ENCODE measurements at places on chromosomes 1 and 21.
A peak's percentile ranks its signal among the peaks of the same experiment; 100 is the strongest.

DNA sequence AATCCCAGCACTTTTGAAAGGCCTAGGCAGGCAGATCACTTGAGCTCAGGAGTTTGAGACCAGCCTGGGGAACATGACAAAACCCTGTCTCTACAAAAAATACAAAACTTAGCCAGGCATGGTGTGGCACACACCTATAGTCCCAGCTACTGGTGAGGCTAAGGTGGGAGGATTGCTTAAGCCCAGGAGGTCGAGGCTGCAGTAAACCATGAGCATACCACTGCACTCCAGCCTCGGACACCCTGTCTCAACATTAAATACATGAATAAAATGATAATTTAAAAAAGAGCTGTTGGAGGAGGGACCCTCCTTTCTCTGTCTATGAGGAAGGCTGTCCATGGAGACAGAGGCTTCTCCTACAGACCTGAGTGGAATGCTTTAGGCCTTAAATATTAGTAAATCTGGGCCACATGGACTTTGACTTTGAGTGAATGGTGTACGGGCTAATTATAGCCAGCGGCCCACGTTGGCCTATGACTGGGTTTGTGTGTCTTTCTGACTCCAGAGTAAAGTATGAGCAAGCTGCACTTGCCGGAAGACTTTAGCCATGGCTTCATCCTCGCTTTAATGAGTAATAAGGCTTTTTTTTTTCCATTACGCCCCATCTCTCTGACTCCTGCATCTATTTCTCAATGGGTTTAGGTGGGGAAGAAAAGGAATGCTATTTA lies 21.3 kb downstream of the RAB3B start:
- DNase-seq, result no peak

GRCh38 chr1:154151311-154151710 lies 3.6 kb downstream of the NUP210L start:
- no peak for DNase-seq

DNA sequence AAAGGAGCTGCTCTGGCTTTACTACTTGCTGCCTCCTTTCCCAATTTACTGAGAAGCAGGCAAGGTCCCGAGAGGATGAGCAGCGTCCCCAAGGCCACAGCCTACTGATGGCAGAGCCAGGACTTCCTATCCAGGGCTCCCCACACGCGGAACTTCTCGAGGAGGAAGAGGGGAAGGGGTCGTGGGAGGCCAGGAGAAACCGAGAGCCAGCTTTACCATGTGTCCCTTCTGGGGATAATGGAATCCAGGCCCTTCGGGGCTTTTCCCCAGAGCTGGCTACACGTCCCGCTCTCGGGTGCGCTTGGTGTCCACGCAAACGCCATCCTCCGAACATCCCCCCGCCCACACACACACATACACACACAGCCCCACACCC lies 4.3 kb upstream of the CCN1 start:
- no peak for DNase-seq

DNA sequence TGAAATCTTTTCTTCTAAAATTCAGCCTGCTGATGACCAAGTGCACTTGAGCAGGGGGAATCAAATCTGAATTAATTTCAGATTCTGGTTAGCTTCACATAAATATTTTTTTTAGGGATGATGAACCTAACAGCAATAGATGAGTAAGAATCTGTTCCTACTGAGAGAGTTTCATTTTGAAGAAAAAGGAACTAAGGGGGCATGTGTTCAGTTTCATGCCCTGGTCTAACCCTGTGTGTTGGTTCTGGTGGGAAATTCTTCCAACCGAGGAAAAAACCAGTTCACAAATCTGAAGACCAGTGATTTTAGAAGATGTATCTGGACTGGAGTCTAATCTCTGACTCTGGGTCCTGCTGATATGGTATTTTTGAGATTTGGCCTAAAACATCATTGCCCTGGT lies 13.7 kb downstream of the SELL start:
- no peak for DNase-seq

DNA sequence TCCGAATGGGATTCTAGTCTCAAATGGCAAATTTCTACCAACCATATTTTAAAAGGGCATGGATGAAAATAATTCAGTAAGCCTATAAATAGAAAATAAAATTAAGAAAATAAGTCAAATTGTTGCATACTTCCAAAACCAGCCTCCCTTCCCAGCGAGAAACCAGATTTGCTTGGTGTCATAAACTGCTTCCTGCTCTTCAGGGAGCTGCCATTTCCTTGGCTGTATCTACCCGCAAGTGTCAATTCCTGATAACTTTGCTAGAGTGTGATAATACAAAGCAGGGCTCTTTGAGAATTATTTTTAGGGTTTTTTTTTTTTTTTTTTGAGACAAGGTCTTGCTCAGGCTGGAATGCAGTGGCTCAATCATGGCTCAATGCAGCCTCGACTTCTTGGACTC lies 62.3 kb downstream of the S1PR1 start:
- no peak for DNase-seq

- no peak for DNase-seq
These were observed 37.8 kb upstream of the CTTNBP2NL start for GRCh38 chr1:112358061-112358770.

DNA sequence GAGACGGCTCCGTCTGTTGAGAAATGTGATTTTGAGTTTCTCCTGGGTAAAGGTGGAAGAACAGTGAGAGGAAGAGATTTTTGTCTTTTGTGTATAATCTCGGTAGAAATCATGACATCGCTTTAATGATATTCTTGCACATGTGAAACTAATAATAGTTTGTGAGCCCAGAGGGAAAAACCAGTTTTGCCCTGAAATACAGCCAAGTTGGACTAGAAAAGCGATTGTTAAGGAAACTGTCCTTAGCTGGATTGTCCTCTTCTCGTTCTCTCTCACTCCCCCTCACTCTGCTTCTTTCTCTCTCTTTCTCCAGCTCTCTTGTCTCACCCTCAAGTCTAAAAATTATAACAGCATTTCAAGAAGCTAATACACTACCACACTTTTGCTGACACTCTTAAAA lies 17.1 kb downstream of the KCNJ6 start:
- DNase-seq, result no peak

- no peak for DNase-seq
These were observed 10.6 kb upstream of the C1orf162 start for GRCh38 chr1:111463029-111463683.

DNA sequence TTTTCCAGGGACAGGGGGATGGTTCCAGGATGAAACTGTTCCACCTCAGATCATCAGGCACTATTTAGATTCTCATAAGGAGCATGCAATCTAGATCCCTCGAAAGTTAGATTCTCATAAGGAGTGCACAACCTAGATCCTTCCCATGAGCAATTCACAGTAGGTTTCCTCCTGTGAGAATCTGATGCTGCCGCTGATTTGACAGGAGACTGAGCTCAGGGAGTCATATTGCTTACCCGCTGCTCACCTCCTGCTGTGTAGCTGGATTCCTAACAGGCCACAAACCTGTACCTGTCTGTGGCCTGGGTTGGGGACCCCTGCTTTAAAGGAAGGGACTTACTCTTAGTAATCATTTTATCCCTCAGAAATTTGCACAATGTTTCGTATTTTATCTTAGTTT lies 9.3 kb downstream of the CTH start:
- no peak for DNase-seq

DNA sequence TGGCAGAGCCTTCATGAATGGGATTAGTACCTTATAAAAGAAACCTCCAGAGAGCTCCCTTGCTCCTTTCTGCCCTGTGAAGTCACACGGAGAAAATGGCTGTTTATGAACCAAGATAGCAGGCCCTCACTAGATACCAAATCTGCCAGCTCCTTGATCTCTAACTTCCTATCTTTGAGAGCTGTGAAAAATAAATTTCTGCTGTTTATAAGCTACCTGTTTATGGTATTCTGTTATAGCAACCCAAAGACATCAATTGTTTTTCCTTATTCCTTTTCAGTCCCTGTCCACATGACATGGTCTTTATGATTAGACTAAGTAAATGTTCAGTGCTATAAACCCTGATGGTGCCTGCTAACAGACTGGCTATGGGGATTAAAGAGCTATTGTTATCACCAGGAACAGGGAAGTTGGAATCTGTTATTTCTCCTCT lies 9.7 kb upstream of the STIL start:
- no peak for DNase-seq

DNA sequence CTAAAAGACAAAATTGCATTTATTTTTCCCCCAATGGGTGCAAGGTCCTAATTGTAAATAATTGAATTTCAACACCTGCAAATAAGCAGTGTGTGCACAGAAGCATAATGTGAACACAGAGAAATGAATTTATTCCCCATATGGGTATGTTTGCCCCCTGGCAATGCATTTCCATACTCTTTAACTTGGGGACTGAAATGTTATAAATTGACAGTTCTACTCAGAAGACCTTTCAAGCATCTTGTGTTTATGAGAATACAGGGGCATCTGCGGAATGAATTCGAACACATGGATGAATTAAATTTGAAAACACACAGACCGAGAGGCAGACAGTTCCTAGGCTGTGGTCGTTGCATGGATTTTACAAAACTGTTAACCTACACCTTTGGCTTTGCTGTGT lies 3.5 kb downstream of the PBX1 start:
- DNase-seq, result no peak

GRCh38 chr1:109901524-109902145 lies 9.0 kb upstream of the CSF1 start:
- no peak for DNase-seq

- no peak for DNase-seq
These were observed 80.9 kb upstream of the ESRRG start for GRCh38 chr1:216804111-216804510.

DNA sequence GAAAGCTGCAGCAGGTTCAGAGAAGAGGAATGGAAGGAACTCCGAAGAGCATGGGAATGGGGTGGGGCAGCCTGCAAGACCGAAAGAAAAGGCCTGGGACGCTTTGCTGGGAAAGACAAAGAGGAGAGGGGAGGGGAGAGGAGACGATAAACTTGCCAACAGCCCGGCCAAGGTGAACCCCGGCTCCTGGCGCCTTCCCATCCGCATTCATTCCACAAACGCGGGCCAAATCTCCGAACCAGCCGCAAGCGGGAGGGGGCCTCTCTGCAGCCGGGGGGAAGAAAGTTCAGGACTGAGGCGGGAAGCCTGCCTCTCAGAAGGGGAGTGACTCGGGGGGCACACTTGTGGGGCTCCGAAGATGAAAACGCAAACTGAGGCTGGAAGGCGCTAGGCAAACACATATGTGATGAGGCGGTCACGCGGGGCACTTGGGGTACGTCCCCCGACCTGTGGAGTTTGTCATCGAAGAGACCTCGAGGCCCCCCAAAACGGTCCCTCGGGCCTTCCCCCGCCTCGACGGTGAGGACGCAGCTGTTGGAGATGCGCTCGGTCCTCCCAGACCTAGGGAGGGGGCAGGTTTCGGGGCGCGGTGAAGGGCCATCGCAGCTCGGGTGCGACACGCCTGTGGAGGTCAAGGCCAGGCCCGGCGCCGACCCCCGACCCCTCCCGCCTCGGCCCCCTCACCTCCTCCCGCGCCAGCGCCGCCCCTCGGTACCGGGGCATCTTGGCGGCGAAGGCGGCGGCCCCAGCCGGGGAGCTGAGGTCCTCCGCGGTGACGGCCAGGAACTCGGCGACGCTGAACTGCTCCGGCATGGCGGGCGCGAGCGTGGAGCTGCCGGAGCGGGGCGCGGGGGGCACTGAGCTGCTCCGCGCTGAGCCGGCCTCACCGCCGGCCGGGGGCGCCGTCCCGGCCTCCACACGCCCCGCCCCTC lies at the start of gene ASAP3:
TSS of gene ASAP3 (minus strand) at position 859 of the 932 bp plus-strand sequence. CDS start at position 813, 46 bp downstream.
- DNase-seq, result peak; percentile 16

DNA sequence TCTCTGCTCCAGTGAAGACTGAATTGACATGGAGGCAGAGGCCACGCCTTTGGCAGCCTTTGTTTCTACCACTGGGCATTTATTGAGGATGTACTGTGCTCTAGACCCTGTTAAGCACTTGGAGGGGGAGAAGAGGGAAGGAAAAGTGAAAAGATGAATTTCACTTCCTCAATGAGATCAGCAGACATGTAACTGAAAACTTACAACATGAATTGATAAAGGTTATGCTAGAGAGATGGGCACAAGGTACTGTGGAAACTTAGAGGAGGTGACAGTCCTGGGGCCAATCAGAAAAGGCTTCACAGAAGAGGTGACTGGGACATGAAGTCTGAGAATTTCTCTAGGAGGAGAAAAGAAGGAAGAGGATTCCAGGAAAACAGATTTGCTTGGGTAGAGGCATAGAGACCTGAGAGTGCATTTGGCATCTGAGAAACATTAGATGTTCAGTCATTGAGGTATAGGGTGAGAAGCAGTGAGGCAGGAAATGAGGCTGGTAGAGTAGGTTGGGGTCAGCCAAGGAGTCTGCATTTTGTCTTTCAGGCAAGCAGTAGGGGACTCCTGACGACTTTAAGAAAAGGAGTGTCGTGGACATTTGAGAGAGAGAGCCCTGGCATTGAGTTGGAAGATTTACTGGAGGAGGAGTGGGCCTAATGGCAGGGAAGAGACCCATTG lies 113.0 kb downstream of the SYT2 start:
- DNase-seq, result no peak

- DNase-seq, result peak; percentile 65
These were observed 64.1 kb downstream of the USP24 start for GRCh38 chr1:55150880-55151588.

DNA sequence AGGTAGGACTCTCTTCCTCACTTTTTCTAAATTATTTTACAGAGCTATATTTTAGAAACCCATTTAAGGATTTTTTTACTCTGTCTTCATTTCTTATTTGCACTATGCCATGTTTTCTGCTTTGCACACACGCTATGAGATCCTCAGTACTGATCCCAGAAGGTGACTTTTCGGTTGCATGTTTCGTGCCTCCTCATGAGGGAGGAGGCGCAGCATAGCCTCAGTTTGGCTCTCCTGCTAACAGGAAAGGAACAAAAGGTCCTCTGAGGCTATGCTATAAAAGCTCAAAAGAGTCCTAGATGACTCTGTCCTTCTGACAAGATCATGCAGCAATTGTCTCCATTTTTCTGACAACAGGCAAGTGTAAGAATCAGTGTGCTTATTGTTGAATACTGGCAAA lies 189.7 kb downstream of the GPR52 start:
- no peak for DNase-seq

GRCh38 chr1:150963321-150964163 lies 11.1 kb downstream of the CERS2 start:
- no peak for DNase-seq

- DNase-seq, result no peak
These were observed 22.9 kb downstream of the SPEN start for GRCh38 chr1:15870421-15870820.

DNA sequence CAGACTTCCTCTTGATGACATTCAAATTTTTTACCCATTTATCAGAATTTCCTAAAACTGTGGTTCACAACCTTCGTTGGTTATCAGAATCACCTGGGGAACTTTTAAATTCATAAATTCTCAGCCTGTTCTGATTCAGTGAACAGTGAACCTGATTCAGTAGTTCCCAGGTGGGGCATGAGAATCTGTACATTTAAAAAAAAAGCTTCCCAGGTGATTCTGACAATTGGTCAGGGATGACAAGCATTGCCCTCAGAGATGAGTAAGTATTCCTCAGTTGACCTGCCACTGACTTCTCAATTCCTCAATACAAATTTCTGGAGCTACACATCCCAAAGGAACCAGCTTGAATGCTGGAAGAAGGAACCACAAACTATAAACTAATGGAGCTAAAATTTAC lies 23.5 kb upstream of the CR2 start:
- no peak for DNase-seq

- DNase-seq, result no peak
These were observed 383.2 kb downstream of the KIF26B start for GRCh38 chr1:245537992-245538391.

- DNase-seq, result no peak
These were observed 63.6 kb upstream of the GNG12 start for GRCh38 chr1:67896826-67897225.
